Fibroblast of the conjunctiva (primary cell): ENCODE measurements at places on chromosomes 3 and 15.

DNA sequence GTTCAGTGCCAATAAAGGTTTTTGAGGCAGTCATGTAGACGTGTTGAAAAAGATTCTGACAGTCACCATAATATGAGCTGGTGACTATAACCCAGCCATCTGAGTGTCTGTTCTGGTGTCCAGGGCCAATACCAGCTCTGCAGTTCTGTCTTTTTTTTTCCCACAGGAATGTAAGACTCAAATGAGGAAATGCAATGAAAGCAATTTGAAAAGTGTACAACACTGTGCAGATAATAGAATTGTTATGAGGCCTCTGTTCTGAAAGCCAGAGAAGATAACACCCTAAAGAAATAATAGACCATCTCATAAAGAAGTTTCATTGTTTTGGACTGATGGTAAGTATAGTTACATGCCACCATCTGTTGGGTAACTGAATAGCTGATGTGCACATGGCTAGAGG lies 57.1 kb downstream of the CLDN1 start:
- DNase-seq, result no peak

DNA sequence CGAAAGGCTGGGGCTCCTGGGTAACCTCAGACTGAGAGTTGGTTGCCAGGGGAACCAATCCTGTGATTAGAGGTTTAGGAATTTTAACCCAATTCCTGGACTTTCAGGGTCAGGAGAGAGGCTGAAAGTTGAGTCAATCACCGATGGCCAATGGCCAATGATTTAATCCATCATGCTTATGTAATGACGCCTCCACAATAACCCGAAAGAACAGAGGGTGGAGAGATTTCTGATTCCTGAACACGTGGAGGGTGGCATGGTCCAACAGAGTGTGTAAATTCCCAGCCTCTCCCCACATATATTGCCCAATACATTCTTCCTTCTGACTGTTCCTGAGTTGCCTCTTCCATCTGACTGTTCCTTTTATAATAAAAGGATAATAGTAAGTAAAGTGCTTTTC lies 137.2 kb upstream of the CBLB start:
- peak; percentile 64 for DNase-seq

DNA sequence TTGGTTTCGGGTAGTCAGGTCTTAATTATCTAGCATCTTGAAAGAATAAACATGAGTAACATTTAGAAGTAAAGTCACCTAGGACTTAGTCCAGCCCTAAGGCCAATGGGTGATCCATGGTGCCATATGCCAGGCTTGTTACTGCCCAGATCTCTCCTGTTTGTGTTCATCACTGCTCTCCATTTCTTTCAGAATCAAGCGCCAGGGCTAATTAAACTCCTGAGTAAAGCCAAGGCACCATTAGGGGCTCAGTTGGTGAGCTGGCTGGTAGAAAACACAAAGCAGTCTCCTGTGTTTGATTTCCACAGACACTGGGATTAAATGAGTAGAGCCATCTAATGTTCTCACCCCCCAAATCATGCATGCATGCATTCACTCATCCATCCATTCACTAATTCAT lies 11.3 kb downstream of the CYP19A1 start:
- DNase-seq, result no peak

DNA sequence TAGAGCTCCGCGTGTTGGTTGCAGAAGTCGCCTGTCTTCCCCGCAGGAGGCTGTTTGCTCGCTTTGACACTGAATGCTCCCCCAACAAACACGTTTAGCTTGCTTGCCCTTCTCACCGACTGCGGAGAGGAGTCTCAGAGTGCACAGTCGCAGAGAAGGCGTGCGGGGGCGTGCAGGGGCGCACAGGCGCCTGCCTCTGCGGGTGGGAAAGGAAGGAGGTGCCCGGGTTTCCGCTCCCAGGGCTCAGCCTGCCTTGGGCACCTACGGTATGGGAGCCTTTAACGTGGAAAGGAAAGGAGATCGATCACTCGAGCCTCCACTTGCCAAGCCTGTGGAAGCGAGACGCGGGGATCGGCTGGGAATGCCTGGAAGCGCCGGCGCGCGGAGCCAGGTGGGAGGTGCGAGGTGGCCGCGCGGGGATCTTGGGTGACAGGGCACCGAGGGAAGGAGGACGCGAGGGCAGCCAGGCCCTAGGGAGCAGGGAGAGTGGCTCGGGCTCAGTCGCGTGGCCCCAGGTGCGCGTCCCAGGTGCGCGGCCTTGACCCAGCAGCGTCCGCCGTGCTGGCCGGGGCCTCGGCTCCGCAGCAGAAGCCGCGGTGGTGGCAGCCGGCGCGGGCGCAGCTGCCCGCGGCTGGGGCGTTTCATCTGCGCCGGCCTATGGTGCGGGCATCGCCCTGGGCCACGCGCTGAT lies at the start of gene FAN1:
FAN1 (plus strand) TSS at position 419 of the 691 bp plus-strand sequence. CDS start 749 bp downstream, outside the sequence.
- peak; percentile 57 for DNase-seq

GRCh38 chr3:99712291-99712954 lies 74.0 kb downstream of the COL8A1 start:
- DNase-seq, result no peak

DNA sequence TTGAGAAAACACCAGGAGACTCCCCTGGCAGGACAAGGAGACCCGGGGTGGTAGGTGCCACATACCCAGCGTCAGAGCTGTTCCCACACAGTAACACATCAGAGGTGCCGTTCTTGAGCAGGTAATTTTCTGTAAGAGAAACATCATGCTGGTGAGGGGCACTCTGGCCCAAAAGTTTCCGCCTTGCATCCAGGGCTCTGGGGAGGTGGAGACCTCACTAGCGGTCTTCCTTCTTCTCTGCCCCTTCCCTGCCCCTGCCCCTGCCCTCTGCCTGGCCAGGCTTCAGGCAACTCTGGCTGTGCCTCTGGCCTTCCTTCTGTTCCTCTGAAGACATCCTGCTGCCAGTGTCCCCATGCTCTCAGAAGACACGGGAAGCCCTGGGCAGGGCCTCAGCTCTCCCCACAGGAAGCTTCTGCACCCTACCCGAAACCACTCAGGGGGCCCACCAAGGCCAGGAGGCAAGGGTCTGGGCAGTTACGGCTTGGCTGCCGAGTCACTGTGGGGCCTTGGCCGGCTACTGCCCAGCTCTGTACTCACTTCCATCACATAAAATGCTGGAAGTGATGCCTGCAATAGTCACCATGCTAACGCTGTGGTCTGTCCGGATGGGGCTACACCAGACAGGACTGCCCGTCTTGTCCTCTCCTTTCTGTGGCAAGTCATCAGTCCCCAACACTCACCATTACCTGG lies 41.3 kb downstream of the SCN5A start:
- DNase-seq, result no peak

DNA sequence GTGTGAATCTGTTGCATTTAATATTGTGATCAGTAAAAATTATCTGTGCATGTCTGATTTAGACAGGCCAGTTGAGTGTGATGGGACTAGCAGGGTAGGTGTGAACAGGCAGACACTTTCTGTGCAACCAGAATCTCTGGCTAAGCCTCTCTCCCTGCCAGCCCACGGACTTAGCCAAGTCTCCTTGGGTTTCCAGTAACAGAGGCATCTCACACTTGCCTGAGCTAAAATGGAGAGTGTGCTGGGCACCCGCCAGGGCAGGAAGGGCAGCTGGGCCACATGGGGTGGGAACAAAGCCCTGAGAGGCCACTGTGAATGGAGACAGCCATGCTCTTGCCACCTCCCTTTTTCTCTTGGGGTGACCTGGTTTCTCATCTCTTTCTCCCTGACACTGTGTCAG lies 12.5 kb upstream of the RPS27L start:
- no peak for DNase-seq

DNA sequence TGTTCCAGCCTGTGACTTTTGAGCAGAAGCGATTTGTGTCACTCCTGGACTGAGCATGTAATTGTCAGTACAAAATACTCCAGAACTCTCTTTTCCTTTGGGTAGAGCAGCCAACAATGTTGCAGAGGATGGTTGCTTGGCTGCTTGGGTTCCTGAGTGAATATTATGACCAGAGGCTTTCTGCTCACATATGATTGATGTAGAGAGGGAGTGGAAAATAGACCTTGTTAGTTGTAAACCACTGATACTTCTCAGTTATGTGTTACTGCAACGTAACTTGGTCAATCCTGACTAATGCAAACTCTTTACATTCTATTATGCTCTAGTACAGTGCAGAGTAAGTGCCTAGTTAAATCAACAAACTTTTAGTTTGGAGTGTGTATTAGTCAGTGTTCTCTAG lies 322.6 kb upstream of the KCNH8 start:
- no peak for DNase-seq
